ENCODE measurements at places on chromosomes 12 and 14.
A peak's percentile ranks its signal among the peaks of the same experiment; 100 is the strongest.

DNA sequence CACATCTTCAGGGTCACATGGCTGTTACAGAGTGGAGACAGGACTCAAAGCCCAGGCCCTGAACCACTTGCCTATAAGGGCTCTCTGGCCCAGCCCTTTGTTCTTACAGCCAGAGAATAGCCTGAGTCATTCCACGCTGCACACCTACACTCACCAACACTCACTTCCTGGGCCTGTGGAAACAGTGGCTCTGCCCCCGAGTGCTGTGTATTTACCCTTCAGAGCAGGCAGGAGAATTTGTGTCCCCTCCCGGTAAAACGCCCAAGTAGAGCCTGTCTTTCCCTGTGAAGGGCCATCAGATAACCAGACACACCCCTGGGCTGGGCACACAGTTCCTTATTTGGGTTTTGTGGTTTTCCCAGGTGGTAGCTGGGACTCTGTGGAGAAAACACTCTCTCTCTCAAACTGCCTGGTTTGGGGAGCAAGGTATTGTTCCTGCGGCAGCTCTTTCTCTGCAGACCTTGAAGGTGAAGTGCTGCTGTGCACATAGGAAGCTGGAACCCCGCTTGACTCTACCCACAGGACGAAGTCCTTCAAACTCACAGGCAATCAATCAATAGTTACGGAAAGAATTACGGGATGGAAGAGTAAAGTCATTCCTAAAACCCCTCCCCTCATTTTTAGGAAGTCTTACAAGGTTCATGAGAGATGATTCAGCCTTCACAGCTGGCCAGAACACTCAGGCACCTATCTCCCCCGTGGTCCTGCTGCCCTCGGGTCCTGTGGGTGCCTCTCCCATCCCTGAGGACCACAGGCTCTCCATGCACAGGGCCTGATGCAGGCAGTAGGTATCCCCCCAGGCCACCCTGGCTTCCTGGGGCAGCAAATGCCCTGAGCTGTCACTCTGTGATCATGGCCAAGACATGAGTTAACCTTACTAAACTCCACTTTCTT, 20.3 kb downstream of the FIGNL2 start:
- DNase-seq = no peak

DNA sequence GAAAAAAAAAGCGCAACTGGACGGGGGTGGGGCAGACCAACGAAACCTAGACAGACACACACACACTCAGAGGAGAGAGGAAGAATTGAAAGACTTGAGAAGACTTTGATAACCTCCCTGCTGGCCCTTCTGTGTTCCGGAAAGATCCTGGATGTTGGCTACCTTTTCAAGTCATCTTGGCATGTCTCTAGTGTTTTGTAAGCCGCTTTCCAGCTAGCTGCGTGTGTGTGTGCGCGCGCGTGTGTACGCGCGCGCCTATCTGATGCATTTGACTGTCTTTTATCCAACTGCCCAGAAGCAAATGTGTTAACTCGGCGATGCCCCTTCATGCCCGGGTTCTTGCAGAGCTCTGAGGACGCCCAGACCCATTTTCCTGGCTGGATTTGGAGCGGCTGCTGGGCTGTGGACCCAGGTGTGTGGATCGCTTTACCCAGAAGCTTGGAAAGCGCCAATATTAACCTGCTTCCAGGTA, 664 bp downstream of the LRFN5 start:
- DNase-seq = no peak

DNA sequence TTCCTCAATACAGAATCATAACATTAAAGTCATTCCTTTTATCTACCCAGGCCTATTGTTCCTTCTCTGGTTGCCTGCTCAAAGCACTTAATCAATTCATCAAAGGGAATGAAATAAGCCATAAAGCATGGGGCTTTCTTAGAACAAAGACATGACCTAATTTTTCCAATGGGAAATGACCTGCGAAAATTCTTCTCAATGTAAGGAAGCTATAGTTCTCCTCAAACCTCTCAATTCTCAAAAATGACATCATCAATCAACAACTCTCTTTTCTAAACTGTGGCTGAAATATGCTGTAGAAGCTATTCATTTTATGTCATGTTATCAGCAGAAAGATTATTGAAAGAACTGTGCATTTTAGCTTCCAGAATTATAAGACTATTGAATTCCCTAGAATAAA, 116.0 kb upstream of the PTPRR start:
- DNase-seq = no peak

GRCh38 chr12:53048780-53049401, 974 bp upstream of the TNS2 start:
- no peak for DNase-seq

- no peak for DNase-seq
Observed at GRCh38 chr12:43312991-43313505, 239.0 kb downstream of the ADAMTS20 start.

- DNase-seq = peak; percentile 44
Observed at GRCh38 chr12:121443193-121443870, 43.4 kb downstream of the RNF34 start.

DNA sequence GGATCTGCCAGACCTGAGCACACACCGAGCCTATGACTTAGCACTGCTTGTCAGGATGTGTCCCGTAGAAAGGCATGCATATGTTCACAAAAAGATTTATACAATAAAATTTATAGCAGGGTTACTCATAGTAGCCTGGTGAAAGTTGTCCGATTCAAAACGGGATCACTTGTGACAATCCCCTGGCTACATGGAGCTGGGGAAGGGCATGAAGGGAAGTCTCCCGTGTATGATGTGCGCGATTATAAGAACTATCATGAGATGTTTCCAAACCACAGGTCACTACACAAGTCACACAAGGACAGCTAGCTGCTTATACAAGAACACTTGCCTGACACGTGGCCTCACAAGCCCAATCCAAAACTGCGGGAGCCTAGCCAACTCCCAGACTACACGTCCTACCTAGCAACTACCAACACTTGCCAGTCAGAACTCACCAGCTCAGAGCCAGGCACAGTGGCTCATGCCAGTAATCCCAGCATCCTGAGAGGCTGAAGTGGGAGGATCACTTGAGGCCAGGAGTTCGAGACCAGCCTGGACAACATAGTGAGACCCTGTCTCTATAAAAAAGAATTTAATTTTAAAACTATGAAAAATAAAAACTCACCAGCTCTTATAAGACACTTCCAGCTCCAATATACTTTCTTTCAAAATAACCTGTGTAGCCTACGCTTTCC, 7.5 kb upstream of the CDCA4 start:
- no peak for DNase-seq

DNA sequence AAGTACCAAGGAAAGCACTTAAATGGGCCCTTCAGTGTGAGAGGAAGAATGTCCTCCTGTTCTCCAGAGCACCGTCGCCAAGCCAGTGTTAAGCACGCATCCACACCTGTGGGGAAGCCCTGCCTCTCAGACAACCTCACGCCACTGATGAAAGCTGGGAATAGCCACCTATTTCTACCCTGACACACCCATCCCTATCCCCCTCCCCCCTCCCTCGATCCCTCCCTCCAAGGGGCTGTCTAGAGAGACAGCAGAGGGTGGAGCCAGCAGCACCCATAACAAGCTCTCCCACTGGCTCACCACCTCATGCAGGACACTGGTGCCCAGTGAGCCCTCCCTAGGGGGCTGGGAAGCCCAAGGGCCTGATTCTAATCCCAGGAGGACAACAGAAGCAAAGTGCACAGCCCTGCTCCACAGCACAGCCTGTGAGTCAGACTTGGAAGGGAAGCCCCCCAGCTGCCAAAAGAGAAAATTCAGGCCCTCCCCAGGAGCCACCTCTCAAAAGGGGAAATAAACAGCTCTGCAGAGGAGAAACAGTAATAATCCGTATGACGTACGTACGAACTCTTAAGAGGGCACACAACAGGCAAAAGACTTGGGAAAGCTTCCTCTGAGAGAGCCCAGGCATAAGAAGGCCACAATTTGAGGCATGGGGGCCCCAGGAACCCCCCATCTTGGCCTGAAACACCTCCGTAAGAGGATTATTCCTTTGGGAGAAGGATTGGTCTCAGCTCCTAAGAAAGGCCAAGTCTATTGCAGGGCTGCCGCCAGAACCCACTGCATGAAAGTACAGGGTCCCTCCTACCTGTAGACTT, 7.8 kb downstream of the PITPNM2 start:
- no peak for DNase-seq

DNA sequence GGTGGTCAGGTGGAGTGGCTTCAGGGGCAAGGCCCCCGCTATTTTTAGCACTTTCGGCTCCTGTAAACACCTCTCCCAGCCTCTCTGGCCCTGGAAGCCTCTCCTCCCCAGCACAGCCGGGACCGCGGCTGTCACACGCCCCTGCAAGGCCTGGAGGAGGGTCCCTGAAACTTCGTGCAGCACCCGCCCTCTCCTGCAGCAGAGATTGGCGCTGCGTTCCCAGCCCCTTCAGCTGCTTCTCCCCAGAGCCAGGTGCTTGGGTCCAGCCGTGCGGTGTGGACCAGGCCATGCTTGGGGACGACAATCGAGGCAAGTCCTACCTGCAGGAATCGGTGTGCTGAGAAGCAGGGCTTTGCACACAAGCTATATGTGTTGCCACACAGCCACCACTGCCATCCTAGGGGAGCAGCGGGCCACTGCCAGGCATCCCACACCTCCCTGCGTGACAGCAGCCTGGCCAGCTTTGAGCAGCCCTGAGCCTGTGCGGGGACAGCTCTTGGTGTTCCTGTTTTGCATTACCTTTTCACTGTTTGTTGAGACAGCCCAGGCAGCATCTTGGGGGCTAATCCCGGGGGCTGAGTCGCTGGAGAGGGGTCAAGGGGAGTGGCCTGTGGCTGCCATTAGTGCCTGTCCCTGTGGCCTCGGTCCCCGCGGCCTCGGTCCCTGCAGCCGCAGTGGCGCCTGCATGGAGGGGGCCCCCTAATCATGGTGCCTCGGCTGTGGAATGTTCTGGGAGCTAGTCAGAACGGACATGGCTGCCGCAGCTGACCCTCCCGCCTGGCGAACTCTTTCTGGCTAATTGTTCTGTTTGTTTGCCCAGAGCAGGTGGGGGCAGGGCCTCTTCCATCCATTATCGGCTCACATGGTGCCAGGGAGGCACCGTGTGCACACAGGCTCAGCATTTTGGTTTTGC, 27.6 kb upstream of the TRAF3 start:
- DNase-seq = no peak

GRCh38 chr12:54159589-54159988, 29.2 kb downstream of the SMUG1 start:
- no peak for DNase-seq

DNA sequence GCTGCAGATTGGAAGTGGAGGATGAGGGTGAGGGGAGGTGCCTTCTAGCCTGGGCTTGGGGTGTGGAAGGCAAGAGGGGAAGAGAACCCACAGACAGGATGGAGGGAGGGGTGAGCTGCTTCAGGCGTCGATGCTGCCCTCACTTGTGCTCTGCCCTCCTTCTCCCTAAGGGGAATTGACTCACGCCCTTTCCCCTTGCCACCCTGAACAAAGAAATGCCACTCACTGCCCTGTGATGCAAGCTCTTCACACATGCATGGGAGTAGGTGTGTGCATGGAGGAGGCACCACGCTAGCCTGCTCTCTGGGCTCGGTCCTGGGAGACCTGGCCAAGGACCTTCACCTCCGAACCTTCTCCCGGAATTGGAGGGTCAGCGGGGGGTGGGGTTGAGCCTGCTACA, 35.7 kb upstream of the PRMT8 start:
- DNase-seq = no peak

- no peak for DNase-seq
Observed at GRCh38 chr14:21874946-21875345, 201.3 kb upstream of the OR4E1 start.

DNA sequence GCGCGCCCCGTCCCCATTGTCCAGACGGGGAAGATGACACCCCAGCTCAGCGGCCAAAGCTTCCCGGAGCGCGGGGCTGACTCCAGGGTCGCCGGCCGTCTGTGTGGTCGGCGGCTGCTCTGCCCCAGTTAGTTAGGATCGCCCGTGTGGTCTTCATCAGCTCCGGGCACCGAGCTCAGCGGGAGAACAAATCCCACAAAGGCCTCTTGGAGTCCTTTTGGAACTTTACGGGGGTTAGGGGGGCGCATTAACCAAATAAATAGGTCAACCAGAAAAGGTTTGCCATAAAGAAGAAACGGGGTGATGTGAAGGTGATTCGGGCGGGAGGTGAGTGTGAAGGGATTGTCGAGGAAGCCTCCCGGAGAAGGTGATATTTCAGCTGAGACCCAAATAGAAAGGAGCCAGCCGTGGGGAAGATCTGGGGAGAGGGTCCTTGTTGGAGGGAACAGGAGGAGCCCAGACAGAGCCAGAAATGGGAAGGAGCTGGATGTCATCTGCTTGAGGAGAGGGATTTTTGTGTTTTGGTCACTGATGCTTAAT, 697 bp downstream of the ATP6V0A2 start:
- no peak for DNase-seq

DNA sequence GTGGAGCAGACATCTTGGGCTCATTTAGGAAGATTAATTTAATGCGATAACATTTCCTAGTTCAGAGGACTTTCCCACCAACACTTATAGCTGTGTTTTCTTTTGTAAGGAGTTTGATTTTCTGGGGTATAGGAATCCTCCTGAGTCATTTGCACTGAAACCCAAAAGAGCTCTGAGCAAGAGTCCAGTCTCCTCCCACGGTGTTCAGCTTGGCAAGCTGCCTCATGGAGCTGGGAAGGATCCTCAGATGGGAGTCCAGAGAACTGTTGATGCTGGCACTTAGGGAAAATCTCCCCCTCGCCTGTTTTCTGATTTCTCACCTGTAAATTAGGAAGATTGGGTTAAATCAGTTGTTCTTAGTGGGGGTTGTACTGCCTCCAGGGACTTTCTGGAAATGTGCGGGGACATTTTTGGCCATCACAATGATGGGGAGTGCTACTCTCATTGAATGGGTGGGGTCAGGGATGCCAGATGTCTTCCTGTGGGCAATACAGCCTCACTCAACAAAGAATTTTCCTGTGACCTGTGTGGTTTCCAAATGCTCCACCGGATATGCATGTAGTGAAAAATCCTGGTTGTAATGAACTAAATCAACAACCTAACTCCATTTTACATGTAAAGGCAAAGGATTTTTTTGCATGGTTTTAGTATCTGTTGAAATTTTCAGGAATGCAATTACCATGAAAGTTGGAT, 150.6 kb downstream of the ADCK1 start:
- DNase-seq = no peak
